ENCODE measurements at places on chromosomes 4 and X. TPM values are rescaled to one million over a fixed set of nuclear protein-coding genes. Genes with fewer than 3 reads are reported as not detected.

GRCh38 chr4:67712000-67712625 is 11.2 kb upstream of the UBA6 start:
- DNase-seq = no peak
- H3K4me1 ChIP-seq = peaks cover 24% of the 10 kb centered on the region
- peaks cover 8% of the 10 kb centered on the region for H3K36me3 ChIP-seq
- H3K27ac ChIP-seq = no peak overlapping the region
- no peak overlapping the region for H3K4me3 ChIP-seq
- H3K27me3 ChIP-seq = no peaks in the 10 kb centered on the region

DNA sequence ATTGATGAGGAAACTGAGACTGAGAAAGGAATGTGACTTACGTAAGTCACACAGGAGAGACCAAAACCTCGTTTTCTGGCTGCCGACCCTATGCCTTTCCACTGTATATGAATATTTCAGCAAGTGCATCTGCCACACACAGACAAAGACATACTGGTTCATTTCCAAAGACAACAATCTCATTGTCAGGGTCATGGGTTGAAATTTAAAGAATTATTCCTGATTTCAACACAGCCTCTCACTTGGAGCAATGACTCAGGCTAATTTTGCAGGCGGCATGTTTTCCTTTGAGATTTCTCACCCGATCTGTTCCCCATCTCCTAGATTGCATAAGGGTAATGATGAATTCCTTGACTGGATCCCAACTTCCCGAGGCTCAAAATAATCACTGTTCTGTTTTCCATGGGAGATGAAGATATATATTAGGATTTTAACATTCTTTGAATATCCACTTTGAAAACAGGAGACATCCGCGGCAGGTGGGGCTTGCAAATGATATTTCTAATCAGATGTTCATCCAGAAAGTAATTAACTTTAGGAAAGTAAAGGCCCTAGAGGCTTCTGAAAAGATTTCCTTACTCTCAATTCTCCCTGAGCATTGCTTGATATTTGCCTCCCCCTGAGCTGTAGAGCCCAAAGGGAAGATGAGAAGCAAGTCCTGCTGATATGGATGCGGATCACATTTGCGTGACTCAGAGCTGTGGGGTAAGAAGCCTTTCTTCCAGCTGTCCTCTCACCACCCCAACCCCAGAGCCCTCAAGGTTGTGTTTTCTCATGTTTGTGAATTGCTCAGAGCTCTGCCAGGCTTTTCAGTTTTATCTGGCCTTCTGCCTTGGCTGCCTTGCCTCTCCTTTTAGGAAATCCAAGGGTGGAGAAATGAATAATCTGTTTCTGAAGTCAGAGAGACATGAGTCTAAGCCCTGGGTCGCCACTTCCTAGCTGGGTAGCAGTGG is 361.1 kb upstream of the BOD1L1 start:
- H3K4me1 ChIP-seq = peaks cover 46% of the 10 kb centered on the region
- H3K27me3 ChIP-seq = no peaks in the 10 kb centered on the region
- DNase-seq = no peak
- no peak overlapping the region for H3K27ac ChIP-seq
- no peaks in the 10 kb centered on the region for H3K36me3 ChIP-seq
- H3K4me3 ChIP-seq = no peak overlapping the region

DNA sequence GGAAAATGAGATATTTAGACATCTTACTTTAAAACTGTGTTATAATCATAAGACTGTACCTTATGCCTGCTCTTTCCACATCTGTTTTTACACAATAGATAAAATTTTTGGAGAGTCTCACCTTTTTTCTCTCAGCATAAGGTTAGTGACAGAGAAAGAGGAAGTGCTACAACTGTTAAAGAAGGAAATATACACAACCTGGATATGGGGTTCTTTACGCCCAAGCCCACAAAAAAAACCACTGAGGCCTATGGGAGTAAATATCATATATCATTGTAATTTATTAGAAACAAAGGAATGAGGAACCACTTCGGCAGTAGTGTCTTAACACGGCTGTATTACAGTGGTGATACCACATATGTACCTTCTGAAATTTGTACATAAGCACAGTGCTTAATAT is 265.9 kb upstream of the GK2 start:
- H3K27ac ChIP-seq = no peak overlapping the region
- H3K4me1 ChIP-seq = no peaks in the 10 kb centered on the region
- no peak for DNase-seq
- no peaks in the 10 kb centered on the region for H3K27me3 ChIP-seq
- H3K36me3 ChIP-seq = peaks cover 3% of the 10 kb centered on the region

- no peak overlapping the region for H3K27ac ChIP-seq
- H3K27me3 ChIP-seq = no peaks in the 10 kb centered on the region
- no peaks in the 10 kb centered on the region for H3K4me1 ChIP-seq
- no peak overlapping the region for H3K4me3 ChIP-seq
- no peak for DNase-seq
These were observed 561.3 kb upstream of the GRIA3 start for GRCh38 chrX:122622795-122623194.

DNA sequence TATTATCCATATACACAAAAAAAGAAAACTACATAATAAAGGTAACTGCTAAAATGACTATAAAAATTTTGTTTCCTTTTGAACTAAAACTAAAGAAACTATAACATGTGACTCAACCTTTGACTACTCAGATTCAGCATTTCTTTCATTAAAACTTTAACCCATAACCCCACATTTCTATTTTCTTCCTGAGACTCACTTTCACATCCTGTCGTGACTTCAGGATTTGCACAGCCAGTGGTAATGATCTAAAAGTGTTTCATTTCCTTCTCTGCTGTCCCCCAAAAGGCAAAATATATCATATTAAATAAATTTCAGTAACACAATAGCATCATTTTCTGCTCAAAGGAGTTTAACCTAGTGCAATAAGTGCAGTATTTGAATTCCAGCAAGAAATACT is 1022.4 kb upstream of the DIAPH2 start:
- peaks cover 2% of the 10 kb centered on the region for H3K36me3 ChIP-seq
- no peaks in the 10 kb centered on the region for H3K4me1 ChIP-seq
- no peak overlapping the region for H3K4me3 ChIP-seq
- H3K27me3 ChIP-seq = no peaks in the 10 kb centered on the region

Gene XAGE1A
- total RNA-seq = not detected

Gene PPP4R3C
- total RNA-seq = not detected

Gene CTAG2
- not detected for total RNA-seq

Gene ARHGAP4
- total RNA-seq = 10.2 TPM

Gene PLAC1
- total RNA-seq = not detected

All from neural crest cell (in vitro differentiated cells).